Activated CD4-positive, alpha-beta T cell treated with anti-CD3 and anti-CD28 coated beads, Interleukin-2, amount 50 U/mL, for 1 hour (primary cell): ENCODE measurements at places on chromosomes 6 and 20.
A peak's percentile ranks its signal among the peaks of the same experiment; 100 is the strongest.

- no peak for DNase-seq
Measured at GRCh38 chr6:75290136-75290945, 5.7 kb upstream of the TMEM30A start.

DNA sequence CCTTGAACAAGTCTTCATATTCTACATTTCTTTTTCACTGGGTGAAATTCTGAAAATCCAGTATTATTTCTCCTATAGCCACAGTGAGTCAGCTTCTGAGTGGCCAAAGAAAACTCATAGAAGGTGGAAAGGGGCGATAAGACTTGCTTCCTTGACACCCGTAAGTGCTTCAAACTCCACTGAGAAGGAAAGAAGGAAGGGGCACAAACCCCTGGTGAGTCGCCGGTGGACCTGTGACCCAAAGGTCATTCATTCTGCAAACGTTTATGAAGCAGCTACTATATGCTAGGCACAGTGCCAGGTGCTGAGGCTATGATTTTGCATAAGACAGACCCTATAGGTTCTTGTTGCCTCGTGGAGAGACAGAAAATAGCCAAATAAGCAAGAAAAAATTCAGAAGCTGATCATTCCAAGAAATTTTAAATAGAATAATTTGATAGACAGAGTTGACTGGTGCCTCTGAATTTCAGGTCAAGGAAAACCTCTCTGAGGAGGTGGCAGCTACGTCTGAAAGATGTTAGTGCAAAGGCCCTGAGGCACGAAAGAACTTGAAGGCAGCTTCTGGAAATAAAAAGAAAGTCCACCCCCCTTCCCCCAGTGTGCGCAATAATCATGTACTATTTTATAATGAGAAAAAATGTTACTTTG, 118.2 kb downstream of the CD24 start:
- DNase-seq: no peak

- DNase-seq: peak; percentile 49
Measured at GRCh38 chr6:98946879-98947410, 801 bp downstream of the FBXL4 start.

GRCh38 chr20:44651684-44652423, at the start of gene ADA:
Gene ADA, minus strand, starts transcription at chr20:44651699. Its CDS starts 92 bp downstream, at chr20:44651607.
- peak; percentile 33 for DNase-seq

GRCh38 chr6:11096109-11096508, 2.5 kb downstream of the SMIM13 start:
- DNase-seq: no peak

- DNase-seq: no peak
Measured at GRCh38 chr6:73299151-73299971, 36.4 kb upstream of the KHDC1 start.

GRCh38 chr20:7269452-7269851, 502.0 kb downstream of the BMP2 start:
- DNase-seq: no peak

DNA sequence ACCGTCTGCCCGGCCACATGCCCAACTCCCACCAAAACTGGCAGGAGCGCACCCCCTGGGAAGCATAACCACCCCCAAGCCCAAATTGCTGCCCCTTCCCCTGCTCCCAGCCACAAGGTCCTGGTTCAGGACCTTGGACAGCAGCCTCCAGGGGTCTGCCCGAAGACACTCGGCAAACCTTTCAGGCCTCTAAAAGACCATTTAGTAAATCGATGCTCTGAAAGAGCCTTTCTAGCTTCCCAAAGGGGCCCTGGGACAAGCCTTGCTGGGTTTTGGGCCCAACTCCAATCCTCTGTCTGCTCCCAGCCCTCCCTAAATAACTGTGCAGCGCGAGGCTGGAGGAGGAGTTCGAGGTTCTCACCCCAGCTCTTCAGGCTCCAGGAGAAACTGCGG, 30.5 kb downstream of the GRM4 start:
- peak; percentile 3 for DNase-seq

- DNase-seq: no peak
Measured at GRCh38 chr20:37228082-37228481, 33.5 kb downstream of the GHRH start.

GRCh38 chr6:7721649-7722048, 4.2 kb upstream of the BMP6 start:
- no peak for DNase-seq

DNA sequence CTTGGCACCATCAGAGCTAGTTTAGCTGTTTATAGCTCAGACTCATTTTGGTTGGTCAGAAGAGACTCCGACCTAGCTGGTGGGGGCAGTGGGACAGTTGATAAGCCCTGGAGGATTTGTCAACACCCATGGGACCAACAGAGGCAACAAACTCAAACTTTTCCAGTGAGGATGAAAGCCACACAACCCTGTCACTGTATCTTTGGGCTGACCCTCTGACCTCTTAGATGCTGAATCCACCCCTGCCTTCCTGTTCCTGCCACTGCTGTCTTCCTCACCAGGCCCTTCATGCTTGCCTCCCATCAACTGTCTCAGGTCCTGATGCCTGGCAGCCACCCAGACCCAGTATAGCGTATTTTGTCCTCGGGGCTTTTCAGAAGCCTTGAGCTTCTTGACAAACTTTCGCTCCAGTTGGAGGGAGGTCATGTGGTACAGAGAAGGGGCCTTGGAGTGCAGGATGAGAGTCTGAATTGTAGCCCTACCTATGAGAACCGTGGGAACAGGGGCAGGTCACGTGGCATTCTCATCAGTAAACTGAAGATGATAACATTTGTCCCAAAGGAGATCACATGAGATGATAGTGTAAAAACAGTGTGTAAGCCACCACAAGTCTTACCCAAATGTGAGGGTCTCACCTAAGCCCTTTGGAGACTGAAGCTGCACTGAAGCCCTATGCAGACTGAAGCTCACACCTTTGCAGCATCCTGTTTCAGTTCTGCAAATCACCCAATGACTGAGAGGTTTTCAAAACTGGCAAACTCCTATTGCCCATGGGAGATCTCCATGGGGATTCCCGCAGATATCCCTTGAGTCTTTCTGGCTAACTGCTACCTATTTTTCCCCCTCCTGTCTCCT, 72.0 kb upstream of the F13A1 start:
- no peak for DNase-seq

DNA sequence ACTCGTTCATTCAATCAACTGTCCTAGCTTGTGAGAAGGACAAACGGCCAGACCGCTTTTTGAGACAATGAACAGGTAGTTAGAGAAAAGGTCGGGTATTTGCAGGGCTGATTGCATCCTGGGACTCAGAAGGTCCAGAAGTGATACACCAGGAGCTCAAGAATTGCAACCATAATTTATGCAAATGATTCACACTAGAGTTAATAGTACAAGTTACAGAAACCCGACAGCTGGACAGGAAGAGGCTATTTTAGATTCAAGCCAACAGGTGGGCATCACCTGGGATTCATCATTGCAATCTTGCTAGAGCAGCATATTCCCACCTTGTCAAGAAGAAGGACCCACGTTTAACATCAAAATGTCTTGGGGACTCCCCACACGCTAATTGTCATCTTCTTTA, 83.5 kb downstream of the TNFAIP3 start:
- DNase-seq: no peak

- no peak for DNase-seq
Measured at GRCh38 chr6:91824331-91824730, 1237.5 kb upstream of the MAP3K7 start.

- no peak for DNase-seq
Measured at GRCh38 chr6:29720863-29721262, 2.4 kb upstream of the HLA-F start.

DNA sequence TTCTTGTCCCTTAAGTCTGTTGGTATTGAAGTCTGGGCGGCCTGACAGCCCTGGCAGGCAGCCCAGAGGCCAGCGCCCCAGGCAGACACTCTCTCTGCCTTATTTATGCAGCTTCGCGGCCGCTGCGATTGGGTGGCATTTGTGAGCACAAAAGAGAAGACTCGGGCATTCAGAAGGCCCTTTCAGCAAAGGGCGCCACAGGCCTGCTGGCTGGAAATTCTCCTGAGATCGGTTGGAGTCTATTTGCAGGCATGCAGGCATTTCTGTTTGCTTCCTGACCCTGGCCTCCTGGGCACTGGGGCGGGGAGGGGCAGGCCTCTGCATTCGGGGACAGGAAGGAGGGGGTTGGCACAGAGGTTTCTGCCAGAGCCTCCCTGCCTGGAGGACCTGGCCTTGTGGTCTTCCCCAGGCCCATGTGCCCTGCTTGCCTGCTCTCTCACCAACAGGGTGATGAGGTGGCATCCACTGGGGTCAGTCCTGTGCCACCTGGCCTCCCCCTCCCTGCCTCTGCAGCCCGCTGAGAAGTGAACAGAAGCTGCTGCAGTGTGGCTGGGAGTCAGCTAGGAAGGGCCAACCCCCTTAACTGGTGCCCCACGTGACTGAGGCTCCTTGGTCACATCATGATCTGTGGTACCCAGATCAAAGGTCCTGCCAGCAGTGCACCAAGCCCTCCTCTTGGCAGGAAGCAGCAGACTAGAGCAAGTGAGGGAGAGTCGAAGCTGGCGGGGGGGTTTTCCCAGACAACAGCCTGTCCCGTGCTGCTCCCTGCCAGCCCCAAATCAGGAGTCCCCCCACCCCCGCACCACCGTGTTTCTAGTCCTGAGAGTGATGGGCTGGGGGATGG, 16.6 kb upstream of the CCDC167 start:
- peak; percentile 87 for DNase-seq

GRCh38 chr20:7977709-7978108, 37.5 kb upstream of the HAO1 start:
- DNase-seq: no peak

- DNase-seq: no peak
Measured at GRCh38 chr6:47245745-47246371, 63.8 kb downstream of the TNFRSF21 start.

GRCh38 chr6:157665180-157665579, 157.9 kb upstream of the SNX9 start:
- DNase-seq: no peak

DNA sequence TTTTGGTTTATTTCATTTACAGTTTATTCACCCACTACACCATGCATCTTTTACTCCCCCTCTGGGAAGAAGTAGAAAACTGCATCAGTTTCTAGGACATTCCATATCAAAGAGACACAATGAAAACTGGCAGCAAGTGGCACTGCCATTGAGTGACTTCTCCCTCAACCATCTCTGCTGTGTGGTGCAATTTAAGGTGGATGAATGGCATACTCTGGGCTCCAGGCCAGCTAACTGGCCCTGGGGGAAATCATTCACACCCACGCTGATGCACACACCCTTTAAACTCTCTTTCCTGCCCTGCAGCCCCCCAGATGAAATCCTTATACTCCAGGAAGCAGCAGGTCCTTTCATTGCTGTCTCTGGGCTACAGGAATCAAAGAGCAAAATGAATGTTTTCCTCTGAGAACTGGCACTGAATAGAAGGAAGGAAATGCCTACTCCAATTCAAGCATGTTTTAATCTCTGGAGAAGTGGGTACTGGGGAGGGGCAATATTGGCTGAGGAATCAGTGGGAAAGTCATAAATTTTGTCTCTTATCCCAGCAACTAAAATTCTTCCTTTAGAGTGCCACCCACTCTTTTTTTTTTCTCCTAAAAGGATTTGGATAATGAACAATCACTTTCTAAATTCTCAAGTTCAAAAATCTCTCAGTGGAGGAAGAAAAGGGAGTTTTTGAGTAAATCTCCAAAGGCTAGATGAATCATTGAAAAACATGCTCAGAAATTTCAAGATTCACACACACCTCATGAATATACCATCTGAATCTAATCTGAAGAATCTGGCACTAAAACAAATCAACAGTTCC, 16.9 kb upstream of the RFPL4B start:
- no peak for DNase-seq

DNA sequence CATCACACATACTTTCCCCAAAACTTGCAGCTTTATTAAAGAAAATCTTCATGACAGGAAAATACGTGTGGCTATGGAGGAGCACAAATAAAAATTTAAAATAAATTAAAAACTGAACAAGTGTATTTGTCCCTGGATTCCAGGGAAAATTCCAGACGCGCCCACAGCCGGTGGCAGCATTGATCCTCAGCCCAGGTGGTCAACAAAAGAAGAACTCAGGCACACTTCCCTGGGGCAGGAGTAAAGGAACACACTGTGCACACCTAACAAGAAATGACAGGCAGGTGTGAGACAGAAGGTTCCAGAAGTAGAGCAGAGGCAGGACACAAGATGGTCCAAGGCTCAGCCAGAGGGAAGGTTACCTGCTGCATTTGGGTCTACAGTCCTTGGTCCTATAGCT, 36.3 kb downstream of the FOXA2 start:
- no peak for DNase-seq

- no peak for DNase-seq
Measured at GRCh38 chr6:43836507-43837240, 66.7 kb downstream of the VEGFA start.

DNA sequence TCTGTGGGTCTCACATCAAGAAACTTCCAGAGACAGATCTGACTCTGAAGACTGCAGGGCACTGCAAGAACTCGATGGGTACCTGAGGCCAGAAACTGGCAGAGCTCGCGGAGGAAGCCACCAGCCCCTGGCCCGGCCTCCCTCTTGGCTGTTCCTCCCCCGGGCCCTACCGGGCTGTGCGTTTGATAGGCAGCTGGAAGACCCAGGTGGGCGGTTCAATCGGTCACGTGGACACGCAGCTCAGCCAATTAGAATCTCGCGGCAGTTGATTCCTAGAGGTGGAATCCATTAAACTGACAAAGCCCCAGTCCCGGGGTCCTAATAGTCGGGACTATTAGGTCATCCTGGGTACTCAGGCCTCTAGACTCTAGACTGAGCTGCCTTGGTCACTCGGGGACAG, 154.2 kb upstream of the PROKR2 start:
- no peak for DNase-seq

DNA sequence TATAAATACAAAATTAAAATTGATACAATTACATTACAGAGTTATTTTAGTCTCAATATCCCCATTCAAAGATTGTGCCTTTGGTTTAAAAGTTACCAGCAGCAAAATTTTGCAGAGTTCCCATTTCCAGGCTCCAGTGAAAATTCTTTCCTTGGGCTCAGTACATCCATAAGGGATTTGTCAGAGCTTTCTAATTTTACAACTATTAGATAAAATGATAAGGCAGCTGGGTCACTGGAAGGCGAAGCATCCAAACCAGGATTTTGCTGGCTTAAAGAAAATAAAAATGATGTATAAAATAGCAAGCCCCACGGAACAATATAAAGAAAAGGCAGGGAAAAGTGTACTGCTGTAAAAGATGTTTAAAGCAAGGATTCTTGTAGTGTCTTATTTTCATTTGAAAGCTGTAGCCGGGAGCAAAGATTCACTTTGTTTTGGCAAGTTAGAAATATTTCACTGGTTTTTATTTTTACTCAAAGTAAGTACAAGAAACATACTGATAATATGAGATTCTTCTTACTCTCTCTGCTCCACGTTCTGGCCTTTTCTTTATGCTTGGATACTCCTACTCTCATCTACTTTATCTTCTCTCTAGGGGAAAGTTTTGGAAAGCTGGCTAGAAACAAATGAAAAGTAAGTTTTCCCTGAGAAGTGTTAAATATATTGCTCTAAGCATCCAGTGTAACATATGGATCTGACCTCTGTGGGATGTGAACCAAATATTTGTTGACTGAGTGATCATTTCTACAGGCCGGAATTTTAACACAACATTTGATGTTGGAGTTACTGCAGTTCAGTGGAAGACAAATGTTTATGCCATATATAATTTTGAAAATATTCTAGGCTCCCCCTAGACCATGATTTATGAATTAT, 488.4 kb downstream of the PHF3 start:
- no peak for DNase-seq
